ENCODE measurements at places on chromosomes 3 and 15. TPM values are rescaled to one million over a fixed set of nuclear protein-coding genes. Genes with fewer than 3 reads are reported as not detected.
A peak's percentile ranks its signal among the peaks of the same experiment; 100 is the strongest.

DNA sequence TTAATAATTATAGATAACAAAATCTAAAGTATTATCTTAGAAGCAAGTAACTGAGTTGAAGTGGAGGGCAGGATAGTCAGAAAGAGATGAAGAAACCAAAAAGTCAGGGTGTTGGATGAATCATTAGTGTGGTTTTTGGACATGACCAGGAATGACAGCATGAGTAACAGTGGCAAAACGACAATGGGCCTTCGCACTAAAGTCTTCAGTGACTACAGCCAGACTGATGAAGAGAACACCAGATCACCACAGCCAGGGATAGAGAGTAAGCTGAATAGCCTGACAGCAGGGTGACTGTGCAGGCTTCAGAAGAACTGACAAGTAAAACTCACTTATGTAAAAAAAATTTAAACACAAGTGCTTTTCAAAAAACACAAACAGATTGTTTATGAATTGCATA is 96.0 kb upstream of the MELTF start:
- DNase-seq = no peak

- DNase-seq = no peak
Measured at GRCh38 chr15:42226648-42227047, 18.5 kb upstream of the VPS39 start.

DNA sequence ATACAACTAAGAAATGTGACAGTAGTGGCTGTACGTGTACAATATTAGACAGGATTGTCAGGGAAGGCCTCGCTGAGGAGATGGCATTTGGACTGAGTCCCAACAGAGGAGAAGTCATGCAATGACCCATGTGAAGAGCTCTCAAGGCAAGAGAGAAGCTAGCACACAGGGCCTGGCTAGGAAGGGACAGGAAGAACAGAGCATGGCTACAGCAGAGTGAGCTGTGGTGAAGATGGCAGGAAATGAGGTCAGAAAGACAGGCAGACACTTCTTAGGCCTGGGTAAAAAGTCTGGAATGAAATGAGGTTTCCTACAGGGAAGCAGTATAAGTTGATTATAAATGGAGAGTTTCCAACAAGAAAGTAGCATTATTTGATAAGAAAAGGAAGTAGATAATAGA is 33.2 kb upstream of the LEKR1 start:
- DNase-seq = no peak

GRCh38 chr3:32281570-32282106 is 43.2 kb downstream of the CMTM8 start:
- DNase-seq = no peak

- no peak for DNase-seq
Measured at GRCh38 chr15:53911431-53911830, 66.8 kb upstream of the UNC13C start.

GRCh38 chr15:40412095-40412759 is 6.6 kb downstream of the IVD start:
- no peak for DNase-seq

DNA sequence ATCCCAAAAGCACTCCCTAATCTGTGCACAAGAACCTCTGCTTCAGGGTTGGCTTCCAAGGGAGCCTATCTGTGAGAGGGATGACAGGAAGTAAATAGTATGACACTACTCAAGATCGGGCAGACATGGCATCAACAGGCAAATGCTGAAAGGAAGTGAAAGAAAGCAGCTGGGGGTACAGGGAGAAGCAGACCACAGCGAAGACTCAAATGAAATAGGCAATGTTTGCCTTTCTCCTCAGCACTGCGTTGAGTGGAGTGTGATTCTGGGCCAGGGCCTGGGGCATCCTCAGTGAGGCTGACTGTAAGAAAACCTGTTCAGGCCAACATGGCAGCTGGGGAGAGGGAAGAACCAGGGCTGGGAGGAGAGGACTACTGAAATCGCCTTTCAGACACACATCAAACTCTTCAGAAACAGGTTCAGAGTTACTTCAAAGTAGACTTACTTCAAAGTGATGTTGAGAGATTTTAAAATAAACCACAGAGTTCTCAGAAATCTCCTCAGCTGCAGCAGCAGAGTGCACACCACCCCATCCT is 96.6 kb downstream of the SLC9A9 start:
- peak; percentile 30 for DNase-seq

DNA sequence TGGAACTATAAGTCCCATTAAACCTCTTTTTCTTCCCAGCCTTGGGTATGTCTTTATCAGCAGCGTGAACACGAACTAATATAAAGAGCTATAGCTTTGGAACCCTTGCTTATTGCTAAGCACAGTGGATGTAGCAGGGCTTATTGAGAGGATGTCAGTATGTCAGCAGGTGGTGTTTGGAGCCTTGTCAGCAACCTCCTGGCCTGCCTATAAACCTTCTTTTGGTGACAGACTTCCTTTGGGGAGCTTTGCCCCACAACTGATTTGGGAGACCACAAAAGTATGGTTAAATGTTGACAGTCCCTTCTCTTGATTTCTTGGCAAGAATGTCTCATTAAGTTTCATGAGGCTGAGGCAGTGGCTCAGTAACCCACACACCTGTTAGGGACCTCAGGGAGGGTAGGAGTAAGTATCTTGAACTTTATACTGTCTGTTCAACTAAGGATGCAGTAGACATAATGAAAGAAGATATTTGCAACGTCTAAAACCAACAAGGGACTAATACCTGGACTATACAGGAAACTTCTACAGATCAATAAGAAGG is 14.8 kb downstream of the CCNDBP1 start:
- no peak for DNase-seq

DNA sequence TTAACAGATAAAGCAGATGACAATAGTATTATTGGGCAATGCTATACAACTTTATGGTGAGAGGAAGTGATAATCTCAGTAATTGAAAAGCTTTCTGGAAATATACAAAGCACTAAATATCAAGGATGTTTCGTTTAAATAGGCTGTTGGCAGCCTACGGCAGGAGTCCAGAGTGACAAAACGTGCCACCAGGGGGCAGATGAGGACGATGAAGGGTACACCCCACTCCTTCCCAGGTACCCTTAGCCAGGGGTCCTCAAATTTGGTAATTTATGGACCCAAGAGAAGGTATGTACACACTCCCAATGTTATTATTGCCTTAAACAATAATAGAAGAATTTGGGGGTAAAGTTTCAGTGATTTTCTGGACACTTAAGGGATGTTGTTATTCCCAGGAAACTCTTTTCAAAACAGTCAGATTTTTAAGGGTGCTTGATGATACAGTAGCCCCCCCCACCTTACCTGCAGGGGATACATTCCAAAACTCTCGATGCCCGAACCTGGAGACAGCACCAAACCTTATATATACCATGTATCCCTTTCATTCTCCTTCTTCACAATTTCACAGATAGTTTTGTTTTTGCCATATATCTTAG is 1.4 kb upstream of the MAGEL2 start:
- no peak for DNase-seq

DNA sequence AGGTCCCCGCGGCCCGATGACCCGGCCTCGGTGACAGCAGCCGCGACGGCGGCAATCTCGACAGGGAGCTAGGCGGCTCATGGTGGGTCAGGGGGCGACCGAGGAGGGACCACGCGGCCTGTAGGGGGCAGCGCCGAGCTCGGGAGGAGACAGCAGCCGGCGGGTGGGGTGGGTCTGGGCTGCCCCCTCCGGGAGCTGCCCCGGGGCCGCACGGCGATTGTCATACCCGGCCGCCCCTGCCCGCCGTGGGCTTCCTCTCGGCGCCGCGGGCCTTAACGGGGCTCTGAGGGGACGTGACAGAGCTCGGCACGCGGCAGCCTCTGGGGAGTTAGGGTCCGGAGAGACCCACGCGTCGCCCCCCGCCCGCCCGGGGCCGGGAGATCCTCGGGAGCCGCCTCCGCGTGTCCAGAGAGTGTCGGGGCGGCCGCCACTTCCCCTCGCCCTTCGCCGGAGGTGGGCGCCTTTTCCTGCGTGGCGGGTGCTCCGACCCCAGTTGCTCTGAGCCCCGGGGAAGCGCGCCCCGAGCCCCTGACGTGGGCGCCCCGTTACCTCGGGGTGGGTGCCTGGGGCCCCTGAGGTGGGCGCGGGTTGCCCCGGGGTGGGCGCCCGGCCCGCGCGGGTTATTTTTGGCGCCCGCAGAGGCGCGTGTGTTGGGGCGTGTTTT is 539 bp upstream of the PLCL2 start:
- DNase-seq = peak; percentile 59

- no peak for DNase-seq
Measured at GRCh38 chr3:130558366-130558765, 41.4 kb downstream of the COL6A6 start.

DNA sequence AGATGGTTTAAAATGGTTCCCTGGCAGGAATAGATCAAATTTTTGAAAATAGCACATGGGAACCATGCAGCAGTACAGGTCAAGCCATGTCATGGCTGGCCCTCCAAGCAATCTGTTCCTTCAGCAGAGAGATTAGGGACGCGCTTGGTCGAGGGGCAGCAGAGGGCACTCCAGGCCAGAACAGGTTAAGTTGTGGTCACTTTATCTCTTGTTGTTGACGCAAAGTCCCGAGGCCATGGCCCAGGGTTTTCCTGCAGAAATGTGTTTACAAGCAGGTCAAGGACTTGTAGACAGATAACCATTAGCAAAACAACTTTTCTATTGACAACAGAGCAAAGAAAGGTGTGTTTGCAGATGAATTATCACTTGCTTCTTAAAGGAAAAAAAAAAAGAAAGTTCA is 570.0 kb upstream of the NR2F2 start:
- DNase-seq = no peak

GRCh38 chr15:31481142-31481541 is 154.5 kb downstream of the KLF13 start:
- DNase-seq = no peak

DNA sequence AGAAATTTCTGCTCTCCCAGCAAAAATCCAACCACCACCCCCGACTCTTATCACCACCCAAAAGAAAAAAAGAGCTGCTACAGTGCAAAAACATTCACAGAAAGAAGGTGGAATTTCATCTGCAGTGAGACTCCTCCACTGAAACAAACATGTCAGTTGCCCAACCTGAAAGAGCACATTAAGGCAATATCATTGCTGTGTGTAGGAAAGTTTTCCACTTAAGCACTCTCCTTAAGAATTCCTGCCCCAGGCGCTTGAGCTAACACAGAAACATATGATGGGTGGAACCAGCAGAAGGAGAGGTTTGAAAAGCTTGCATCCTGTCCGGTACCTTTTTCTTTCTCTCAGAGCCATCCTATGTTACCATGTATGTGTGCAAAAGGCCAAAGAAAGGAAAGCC is 200.8 kb upstream of the GADL1 start:
- no peak for DNase-seq

DNA sequence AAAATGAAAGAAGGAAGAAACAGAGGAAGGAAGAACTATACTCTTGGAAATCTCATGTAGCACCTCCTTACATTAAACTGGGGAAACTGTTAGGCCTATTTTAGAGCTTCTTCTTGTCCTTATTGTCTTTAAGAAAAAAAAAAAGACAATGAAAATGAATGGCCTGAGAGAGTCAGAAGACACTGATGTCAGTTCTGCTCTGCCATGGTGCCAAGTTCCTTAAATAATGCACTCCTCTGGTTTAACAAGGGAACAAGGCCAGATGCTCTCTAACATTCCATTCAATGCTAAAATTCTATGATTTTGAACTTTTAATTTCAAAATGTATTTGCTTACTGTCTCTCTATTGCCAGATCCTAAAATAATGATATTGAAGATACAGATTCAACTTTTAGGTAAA is 4.4 kb upstream of the MBNL1 start:
- no peak for DNase-seq

DNA sequence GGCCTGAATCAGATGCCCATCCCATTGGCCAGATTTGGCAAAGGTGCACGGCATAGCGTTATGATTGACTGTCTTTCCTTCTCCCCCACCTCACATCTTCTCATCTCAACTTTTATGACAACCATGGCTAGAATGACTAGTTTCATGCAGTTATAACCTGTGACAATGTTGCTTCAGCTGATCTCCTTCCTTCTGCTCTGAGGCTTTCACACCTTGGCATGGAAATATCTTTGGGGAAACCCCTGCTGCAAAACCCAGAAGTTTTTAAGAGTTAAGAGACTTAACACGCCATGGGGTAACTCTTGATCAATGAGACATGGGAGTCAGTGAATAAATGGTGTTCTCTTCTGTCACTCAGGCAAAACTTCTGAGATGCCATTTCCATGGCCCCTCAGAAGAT is 290.7 kb upstream of the MDFIC2 start:
- DNase-seq = no peak

DNA sequence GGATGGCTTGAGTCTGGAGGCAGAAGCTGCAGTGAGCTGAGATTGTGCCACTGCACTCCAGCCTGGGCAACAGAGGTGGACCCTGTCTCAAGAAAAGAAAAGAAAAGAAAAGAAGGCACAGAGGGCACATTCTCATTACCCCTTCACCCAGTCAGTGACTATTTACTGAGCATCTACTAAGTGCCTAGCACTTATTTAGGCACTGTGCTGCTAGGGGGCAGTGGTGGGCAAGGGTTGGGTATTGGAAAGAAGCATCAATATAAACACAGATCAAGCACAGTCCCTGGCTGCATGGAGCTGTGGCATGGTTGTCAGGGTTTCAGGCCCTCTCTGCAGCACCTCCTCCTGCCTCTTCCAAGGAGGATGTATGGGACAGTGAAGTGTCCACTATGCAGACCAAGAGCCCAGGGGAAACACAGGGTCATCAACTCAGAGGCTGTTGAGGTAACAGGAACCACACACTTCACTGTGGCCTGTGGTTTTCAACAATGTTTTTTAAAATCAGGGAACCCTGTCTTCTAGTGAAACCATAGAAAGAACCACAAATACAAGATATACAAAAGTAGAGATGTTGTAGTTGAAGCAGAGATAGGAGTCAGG is 138.5 kb downstream of the RAB11A start:
- no peak for DNase-seq

GRCh38 chr3:101381809-101382208 is 61.4 kb upstream of the IMPG2 start:
- DNase-seq = no peak

DNA sequence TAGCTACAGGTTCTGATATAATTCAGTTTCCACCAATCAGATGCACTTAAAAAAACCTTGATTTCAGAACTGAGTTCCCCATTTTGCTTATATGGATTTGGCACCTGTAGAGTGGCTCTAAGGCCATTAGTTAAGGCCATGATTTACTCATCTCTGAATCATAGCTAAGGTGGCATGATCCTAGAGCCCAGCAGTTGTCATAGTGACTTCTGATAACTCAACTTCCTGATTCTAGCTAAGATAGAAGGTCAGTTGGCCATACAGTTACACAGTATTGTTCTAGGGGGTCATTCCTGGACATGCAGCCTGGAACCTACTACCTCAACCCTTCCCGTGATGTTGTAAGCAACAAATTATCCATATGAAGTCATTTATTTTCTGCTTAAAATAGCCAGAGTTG is 15.9 kb upstream of the TMEM87A start:
- no peak for DNase-seq

GRCh38 chr3:30832961-30833575 is 61.4 kb downstream of the GADL1 start:
- no peak for DNase-seq

- no peak for DNase-seq
Measured at GRCh38 chr15:38627689-38628277, 63.2 kb upstream of the RASGRP1 start.

- DNase-seq = no peak
Measured at GRCh38 chr3:188589071-188589470, 435.1 kb downstream of the LPP start.

GRCh38 chr3:31254483-31254882 is 278.2 kb upstream of the STT3B start:
- DNase-seq = no peak

Gene XCR1
- total RNA-seq = not detected

Gene FAM3D
- total RNA-seq = not detected

Gene GRM7
- not detected for total RNA-seq

Gene SPCS1
- total RNA-seq = 62.3 TPM

Gene NANOGP8
- total RNA-seq = not detected

Gene CHDH
- total RNA-seq = 2.3 TPM

Gene CPOX
- total RNA-seq = 44.9 TPM

Gene IP6K2
- 83.8 TPM for total RNA-seq

Gene GNAT1
- total RNA-seq = not detected

Gene SCAANT1
- not detected for total RNA-seq
